ENCODE measurements at places on chromosomes 5 and 9.

DNA sequence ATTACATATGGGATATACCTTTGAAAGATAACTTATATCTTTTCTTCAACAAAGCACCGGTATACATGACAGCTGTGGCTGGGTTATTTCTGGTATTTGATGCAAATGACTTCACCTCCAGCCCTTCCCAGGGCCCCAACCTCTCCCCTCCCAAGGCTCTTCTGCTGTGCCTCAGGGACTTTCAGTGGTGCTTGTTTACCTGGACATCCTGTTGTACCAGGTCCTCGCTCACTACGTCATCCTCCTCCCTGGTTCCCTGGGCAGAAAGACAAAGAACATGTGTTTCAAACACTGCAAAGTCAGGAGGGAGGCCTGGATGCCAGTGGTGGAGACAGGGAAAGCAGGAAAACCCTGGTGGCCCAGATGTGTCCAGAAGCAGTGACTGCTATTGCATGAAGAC, 23.4 kb downstream of the ANXA6 start:
- no peak for DNase-seq

GRCh38 chr5:26310415-26310814, 728.0 kb downstream of the CDH9 start:
- no peak for DNase-seq

DNA sequence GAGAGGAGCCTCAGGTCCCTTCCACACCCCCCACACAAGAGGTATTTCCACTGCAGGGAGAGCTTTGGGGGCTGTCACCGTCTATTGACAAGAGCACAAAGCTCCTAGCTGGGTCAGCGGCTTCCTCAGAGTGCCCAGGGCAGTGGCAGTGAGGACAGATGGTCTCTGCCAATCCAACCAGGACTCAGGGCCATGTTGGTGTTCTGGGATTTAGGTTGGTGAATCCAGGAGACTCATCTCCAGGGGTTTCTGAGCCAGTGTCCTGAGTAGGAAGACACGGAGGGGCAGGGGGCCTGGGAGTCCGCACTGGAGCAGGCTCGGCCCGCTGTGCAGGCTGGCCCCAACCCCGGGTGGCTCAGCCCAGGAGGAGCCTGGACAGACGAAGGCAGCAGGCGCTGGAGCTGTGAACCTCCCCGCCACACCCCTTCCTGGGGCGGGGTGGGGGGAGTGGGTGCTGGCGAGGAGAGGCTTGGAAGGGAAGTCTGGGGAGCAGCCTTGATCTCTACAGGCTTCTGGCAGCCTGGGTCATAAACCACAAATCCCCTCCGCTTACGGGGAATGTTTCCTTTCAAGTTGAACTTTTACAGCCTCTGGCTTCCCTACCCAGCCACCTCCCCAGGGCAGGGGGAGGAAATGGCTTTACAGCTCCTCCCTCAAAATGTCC, 19.6 kb downstream of the CRB2 start:
- no peak for DNase-seq

GRCh38 chr5:94361161-94361560, 257.2 kb downstream of the KIAA0825 start:
- no peak for DNase-seq

All from stimulated activated CD4-positive, alpha-beta T cell treated with anti-CD3 and anti-CD28 coated beads, TNF-alpha, amount 100 ng/mL, for 24 hours (primary cell).